AG04450 (cell line): ENCODE measurements at places on chromosomes 1 and 21.

DNA sequence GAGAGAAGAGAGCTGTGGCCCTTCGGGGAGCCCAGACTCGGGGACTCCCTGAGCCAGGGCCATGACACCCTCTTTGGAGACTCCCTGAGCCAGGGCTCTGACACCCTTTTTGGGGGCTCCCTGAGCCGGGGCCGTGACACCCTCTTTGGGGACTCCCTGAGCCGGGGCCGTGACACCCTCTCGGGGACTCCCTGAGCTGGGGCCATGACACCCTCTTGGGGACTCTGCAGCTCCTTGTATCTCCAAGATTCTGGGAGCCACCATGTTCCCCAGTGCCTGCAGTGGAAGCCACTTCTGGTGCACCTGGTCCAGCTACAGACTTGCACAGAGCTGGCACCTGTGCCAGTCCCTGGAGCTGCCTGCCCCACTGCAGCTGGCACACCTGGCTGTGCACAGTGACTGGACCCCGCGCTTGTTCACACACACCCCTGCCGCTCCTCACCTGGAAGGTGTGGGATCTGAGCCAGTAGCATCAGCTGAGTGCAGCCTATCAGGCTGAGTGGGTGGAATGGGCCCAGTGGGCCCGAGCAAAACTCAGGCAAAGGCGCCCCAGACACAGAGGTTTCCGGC lies 3.8 kb upstream of the SSU72 start:
- DNase-seq = no peak

GRCh38 chr1:213244664-213245091 lies 193.6 kb downstream of the RPS6KC1 start:
- DNase-seq = peak; percentile 27

- no peak for DNase-seq
These were observed 7.9 kb upstream of the UMODL1 start for GRCh38 chr21:42063191-42063570.

- no peak for DNase-seq
These were observed 214.1 kb downstream of the NUF2 start for GRCh38 chr1:163535807-163536206.

GRCh38 chr1:94115900-94116436 lies 5.0 kb downstream of the ABCA4 start:
- DNase-seq = no peak

- DNase-seq = no peak
These were observed 25.0 kb downstream of the RCSD1 start for GRCh38 chr1:167654975-167655575.
